ENCODE measurements at places on chromosomes 11 and 22.

DNA sequence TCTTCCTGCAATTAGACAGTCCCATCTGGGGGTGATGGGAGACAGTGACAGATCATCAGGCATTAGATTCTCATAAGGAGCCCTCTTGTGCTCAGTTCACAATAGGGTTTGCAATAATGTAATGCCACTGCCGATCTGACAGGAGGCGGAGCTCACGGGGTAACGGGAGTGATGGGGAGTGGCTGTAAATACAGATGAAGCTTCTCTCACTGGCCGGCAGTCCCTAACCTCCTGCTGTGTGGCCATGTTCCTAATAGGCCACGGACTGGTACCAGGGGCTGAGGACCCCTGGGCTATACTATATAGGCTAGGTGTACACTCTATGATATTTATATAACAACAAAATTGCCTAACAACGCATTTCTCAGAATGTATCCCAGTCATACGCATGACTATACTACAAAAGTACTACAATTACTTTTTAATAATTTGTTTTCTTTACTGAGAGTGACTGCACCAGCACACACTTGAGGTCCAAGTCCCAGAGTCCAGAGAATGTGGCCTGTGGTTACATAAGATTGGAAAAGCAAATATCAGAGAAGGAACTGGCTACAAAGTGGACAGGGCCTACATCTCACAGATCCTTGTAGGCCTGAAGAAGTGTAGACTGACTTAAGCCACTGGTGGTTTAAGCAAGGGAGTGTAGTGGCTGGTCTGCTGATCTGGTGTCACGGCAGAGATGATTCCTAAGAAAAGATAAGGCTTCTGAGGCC lies 200.0 kb downstream of the LARGE1 start:
- no peak for DNase-seq

DNA sequence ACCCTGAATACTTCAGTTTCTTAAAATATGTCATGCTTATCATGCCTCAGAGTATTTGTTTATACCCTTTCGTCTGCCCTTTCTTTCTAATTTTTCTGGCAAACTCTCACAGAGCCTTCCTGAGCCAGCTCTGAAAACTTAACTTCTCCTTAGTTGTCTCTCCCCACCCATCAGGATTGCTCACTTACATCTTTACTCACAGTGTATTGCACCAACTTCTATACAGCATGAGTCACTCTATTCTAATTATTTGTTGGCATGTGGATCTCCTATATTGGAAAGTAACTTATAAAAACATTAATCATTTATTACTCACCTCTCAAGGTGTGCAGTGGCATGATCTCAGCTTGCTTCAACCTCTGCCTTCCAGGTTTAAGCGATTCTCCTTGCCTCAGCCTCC lies 114.9 kb downstream of the FANCF start:
- DNase-seq, result no peak

DNA sequence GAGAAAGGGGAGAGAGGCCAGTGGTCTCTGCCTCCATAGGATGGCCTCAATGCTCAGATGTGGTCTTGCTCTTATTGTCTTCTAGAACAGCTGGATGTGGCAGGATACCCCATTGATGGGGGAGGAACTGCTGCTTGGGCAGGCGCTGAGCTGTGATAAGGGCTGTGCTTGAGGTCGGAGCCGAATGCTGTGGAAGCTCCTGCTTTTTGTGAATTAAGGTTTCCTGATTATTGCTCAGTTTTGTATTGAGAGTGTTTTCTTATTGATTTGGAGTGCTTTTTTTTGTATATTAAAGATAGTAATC lies 57.2 kb downstream of the CABIN1 start:
- no peak for DNase-seq

DNA sequence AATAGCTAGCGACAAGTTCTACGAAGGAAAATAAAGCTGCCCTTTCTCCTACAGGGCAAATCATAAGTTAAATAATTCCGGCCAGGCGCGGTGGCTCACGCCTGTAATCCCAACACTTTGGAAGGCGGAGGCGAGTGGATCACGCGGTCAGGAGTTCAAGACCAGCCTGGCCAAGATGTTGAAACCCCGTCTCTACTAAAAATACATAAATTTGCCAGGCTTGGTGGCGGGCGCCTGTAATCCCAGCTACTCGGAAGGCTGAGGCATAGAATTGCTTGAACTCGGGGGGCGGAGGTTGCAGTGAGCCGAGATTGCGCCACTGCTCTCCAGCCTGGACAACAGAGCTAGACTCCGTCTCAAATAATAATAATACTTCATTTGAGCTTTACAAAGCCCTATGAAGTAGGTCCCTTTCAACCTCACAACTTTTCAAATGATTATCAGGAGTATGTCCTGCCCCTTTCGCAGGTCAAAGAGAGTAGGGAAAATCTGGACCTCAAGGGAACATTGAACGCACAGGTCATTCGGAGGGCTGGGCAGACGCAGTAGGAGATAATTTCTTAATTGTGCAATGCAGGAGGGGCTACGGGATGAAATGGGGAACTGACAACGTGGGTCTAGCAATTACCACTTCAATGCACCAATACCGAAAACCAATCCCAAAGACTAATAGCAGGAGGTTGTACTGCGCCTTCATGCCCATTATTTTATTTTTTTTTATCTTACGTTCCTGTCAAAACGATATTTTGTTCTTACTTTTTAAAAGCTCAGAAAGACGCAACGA lies 590 bp downstream of the COMMD9 start:
- DNase-seq, result no peak

GRCh38 chr11:20102397-20102796 lies 57.9 kb downstream of the DBX1 start:
- DNase-seq, result no peak

- DNase-seq, result no peak
Observed at GRCh38 chr11:125980436-125980835, 34.6 kb downstream of the VSIG10L2 start.

- no peak for DNase-seq
Observed at GRCh38 chr11:10265936-10266335, 28.1 kb downstream of the SBF2 start.

DNA sequence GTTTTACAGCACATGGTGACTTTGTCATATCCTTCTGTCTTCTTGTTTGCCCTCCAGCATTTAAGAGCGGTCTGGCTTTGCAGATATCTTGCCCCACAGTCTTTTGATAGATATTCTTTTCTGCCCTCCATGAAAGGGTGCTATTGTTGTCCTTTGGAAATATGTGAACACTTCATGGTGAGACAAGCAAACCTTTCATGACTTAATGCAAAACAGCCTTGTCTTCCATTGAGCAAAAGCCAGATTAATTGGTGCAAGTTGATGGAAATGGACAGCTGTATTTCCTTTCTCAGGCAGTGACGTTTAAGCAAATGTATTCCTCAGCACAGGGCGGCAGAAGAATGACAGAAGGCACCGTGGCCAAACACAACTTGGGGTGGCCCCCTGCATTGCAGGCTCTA lies 4.4 kb downstream of the DCPS start:
- no peak for DNase-seq

GRCh38 chr22:36067235-36067558 lies 38.6 kb upstream of the RBFOX2 start:
- DNase-seq, result no peak

GRCh38 chr11:128693416-128693712 lies 508 bp upstream of the FLI1 start:
- no peak for DNase-seq

- DNase-seq, result peak; percentile 96
Observed at GRCh38 chr11:61899146-61899841, 7.9 kb upstream of the FADS3 start.

- no peak for DNase-seq
Observed at GRCh38 chr11:99683933-99684332, 663.2 kb downstream of the CNTN5 start.

DNA sequence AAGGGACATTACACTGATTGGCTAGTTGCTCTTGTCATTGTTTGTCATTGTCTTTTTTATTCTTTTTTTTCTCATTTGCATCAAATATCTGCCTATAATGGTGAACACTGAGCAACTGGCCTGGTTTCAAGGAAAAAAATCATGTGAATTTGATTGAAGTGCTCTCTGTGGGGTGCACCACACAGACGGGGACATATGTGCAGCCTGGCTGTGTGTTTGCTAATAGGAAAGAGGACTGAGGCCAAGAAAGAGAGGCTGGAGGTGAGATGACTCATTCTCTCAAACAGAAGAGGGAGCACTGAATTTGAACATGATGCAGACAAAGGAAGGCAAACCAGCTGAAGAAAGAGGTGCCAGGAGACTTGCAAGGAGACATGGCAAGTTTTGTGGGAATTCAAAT lies 684.9 kb upstream of the CCDC90B start:
- no peak for DNase-seq

GRCh38 chr22:21641417-21641788 lies 699 bp upstream of the SDF2L1 start:
- DNase-seq, result no peak

DNA sequence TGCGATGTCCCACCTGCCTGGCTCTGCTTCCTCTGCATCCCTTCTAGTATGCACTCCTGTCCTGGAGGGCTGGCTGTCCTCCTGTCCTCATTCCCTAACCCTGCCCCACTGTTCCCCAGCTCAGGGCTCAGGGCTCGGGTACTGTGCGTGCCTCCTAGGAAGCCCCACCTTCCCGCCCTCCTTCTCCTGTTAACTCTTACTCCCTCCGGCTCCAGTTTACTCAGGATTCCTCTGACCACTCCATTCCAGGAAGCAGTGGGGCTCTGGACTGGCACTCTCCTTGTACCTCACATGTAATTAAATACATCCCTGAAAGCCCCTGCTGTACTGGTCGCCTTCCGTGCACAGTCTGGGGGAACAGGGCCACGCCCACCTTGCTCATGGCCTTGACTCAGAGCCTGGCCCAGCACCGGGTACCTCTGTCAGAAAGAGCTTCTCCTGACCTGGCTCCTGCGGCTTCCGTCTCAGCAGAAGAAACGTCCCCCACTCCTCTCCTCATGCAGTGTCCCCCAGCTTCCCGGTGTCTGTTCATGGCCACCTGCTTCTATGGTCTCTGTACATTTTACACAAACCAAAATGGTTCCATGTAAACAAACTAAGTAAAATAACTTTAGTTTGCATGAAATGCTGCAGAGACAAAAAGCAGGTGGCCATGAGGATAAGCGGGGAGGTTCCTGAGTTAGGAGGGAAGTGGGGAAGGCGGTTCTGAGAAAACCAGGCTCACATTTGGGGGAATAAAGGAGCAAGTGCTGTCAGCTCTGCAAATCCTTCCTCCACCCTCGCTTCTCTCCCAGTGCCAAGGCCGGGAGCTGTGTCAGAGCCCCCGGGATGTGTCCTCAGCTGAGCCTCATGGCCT lies 445.9 kb downstream of the BRD1 start:
- no peak for DNase-seq
